NCI-H1436 treated with DMSO at 0.1 percent for 48 hours (cell line): ENCODE measurements at places on chromosomes 12 and 14.

DNA sequence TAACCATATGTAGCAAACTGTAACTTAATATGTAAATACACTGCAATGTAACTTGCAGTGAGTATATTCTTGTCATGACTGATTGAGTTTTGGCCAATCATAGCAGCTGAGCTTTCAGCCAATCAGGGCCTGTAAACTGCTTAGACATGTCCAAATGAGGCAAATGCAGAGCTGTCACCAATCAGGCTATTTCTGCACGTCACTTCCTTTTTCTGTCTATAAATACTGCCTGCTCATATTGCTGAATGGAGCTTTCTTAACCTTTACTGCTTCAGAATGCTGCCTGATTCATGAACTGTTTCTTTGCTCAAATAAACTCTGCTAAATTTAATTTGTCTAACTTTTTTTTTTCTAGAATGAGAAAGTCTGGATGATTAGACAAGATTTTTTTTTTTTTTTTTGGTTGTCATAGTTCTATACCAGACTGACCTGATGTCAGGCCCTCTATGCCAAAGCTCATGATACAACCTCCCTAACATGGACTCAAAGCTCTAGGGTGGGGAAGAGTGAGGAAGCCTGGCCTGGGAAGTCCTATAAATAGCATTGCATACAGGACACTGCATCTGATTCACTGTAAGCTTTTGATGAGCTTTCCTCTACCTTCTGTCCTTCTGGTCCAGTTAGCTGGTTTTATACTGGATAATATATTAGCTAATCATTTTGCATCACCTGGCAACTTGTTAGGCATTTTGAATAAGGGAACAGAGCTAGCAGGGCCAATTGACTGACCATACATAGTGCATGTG, 12.0 kb downstream of the MGP start:
- DNase-seq = no peak

DNA sequence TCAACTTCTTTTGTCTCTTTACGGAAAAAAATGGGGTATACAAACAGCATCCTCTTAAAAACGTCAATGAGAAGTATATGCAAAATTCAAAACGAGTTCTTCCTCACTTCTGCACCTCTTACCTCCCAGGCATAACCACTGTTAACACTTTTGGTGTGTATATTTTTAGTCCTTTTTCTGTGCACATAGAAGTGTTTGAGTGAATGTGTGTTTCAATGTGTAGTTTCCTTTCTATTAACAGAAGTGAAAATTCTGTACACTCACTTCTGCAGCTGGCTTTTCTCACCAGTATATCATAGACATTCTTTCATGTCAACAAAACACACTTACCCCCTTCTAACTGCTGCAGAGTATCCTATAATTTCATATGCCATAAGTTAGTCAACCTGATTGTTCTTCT, 5.4 kb downstream of the UBR7 start:
- DNase-seq = no peak

DNA sequence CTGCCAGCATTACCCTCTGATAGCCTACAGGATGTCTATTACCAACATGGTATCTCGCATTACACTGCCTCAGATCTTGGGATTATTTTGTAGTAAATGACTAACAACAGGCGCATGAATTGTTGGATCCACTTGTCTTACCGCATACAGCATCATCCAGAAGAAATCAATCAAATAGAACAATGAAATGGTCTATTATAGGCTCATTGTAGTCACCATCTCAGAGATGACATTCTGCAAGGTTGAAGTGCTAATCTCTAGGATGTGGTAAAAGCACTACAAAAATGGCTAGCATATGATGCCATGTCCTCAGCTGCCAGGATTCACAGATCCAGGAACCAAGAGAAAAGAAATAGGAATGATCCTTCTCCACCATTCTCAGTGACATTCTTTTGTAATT, 52.0 kb downstream of the WASHC3 start:
- DNase-seq = no peak

DNA sequence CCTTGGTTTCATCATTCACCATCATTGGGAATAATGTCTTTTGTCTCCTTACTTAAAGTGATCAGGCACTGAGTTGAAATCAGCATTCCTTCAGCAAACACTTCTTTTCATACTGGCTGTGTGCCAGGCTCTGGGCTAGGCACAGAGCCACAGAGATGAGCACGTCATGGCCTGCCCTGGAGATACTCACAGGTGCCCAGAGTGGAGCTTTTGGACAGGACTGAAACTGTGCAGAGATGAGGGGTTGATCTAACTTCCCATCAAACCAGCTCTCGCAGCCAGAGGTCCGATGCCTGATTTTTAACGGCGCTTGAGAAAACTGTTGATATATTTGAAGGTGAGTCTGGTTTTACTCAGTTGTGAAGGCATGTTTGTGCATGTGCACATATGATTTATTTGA, 43.1 kb downstream of the CACNA1C start:
- no peak for DNase-seq

DNA sequence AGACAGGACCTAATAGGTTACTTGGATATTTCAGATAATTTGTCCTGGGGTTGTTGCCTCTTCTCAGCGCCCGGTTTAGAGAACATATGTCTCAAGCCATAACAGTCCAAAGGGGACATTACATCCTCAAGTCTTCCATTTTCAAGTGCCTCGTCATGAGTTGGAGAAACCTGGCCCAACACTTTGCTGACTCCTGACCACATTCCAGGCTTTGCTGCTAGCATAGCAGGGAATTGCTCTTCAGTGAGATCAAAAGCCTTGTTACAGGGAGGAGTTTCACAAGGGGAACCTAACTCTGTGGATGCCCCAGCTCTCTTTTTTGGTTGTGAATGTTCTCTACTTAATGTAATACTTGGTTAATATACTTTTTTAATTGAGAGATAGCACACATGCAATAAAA, 8.2 kb upstream of the MMP19 start:
- DNase-seq = no peak

DNA sequence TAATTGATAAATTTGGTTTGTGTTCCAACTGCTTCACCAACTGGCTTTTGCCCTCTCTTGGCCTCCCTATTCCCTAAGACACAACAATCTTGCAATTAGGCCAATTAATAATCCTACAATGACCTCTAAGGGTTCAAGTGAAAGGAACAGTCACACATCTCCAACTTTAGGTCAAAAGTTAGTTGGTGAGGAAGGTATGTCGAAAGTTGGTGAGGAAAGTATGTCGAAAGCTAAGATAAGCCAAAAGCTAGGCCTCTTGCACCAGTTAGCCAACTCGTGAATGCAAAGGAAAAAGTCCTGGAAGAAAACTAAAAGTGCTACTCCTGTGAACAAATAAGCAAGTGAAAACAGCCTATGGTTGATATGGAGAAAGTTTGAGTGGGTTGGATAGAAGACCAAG, 32.6 kb downstream of the EGLN3 start:
- DNase-seq = no peak

DNA sequence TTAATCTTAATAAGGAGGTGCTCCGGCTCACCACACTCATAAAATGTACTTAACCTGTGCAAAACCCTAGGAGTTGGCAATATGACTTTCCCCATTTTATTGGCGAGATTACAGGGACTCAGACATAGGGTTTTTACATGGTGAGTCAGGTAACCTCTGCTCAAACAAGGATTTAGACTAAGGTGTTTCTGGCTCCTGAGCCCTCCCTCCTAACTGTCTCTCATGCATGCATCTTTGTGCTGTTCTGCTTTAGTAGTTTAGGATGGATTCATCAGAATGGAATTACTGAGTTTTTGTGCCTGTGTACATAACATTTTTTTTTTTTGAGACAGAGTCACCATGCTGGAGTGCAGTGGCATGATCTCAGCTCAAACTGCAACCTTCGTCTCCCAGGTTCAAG, 993.3 kb upstream of the TMEM132C start:
- no peak for DNase-seq

DNA sequence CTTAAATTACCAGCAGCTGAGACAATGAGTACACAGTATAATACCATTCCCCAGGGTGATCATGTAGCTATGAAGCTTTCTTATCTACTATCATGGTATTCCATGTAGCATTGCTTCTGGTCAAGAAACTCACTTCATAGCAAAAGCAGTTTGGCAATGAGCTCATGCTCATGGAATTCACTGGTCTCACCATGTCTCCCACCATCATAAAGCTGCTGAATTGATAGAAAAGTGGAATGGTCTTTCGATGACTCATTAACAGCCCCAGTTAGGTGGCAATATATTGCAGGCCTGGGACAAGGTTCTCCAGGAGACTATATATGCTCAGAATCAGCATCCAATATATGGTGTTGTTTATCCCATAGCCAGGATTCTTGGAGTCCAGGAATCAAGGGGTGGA, 553.7 kb downstream of the FOXG1 start:
- no peak for DNase-seq

GRCh38 chr12:6953442-6954315, 2.5 kb downstream of the PTPN6 start:
- no peak for DNase-seq

DNA sequence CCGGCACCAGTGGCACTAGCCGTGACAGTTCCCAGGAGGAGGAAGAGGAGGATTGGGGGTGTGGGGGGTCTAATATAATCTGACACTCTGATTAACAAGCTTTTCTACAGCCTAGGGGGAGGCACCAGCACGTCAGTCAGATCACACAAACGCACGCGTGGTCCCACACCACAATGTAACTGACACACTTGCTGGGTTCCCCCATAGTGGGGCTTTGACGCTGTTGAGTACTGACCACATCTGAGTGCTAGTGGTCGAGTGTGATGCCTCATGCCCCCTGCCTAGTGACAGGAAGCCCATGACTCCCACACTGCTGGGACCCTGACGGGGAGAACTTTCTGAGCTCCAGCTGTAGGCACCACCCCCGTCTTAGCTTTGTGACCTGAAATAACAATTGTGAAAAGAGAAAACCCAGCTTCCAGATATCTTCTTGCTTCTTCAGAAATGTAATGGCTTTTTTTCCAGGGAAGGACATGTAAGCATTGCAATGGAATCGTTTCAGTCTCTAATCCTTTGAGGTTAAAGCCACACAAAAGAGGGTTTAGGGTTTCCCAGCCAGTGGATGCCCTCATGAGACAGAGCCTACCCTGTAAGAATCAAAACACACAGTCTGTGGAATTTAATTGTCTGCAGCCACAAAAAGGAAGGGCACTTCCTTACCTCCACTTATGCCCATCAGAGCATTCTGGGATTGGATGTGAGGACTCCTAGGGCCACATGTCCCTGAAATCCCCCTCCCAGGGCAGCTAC, 183.9 kb downstream of the PIWIL1 start:
- DNase-seq = no peak

- no peak for DNase-seq
Observed at GRCh38 chr14:57364659-57365450, 25.5 kb upstream of the NAA30 start.

DNA sequence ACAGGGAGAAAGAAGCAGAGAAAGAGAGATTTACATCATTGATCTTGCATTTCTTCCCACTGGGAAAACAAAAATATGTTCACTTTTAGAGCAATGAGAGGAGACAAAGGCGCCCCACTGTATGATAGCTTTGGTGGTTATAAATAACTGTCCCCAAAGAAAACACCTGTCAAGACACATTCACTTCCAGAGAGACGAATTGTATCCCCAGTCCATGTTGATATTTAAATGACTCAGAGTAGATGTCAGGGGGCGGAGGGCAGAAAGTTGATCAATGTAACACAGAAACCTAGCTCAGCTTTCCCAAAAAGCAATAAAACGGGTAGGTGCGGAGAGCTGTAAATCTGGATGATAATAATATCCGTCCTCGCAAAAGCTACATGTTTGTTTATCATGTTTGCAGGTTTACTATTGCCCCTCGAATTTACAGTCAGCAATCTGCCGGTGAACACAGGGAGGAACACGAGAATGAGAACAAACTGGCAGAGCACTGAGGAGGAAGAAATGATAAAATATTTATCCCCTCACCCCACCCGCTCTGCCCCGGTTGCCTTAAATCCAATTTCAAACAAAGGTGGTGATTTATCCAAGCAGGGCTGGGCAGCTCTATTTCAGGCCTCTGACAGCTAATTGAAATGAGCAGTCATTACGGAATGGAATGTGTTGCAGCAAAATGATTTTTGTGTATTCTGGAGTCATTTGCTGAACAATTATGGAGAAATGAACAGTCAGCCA, 84.4 kb downstream of the CMKLR1 start:
- no peak for DNase-seq

DNA sequence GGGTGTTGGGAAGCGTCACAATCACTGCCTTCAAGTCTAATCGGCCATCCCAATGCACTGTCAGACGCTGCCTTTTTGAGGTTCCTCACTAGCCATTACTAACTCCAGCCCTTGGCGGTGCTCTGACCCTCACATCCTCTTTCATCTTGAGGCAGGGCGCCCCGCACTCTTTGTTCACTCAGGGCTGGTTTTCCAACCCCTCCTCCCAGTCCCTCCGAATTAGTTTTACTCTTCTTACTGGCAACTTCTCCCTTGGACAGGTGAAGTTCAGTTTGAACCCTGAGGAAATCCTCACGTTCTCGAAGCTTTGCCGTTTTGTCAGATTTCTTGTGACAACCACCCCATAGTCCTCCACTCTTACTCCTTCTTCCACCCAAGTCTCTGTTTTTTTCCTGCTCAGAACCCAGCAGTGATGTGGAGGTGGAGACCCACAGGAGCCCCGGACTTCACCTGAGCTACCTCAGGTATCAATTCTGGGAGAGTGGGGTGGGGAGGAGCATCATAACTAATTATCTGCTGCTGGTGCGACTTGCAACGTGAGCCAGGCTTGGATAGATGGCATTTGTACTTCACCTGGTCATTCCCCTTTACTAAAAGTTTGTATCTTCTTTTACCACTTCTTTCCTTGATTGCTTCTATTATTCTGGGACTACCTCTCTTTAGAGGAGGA, 757 bp downstream of the ZC3H10 start:
- DNase-seq = no peak

GRCh38 chr14:50312734-50313054, 570 bp downstream of the DMAC2L start:
- no peak for DNase-seq

- DNase-seq = no peak
Observed at GRCh38 chr14:104023325-104024055, 62.0 kb upstream of the ASPG start.

- DNase-seq = no peak
Observed at GRCh38 chr14:55389330-55389729, 22.3 kb downstream of the ATG14 start.

- no peak for DNase-seq
Observed at GRCh38 chr14:61174987-61175386, 106.2 kb downstream of the TMEM30B start.
